ENCODE measurements at places on chromosomes 13 and 19.

DNA sequence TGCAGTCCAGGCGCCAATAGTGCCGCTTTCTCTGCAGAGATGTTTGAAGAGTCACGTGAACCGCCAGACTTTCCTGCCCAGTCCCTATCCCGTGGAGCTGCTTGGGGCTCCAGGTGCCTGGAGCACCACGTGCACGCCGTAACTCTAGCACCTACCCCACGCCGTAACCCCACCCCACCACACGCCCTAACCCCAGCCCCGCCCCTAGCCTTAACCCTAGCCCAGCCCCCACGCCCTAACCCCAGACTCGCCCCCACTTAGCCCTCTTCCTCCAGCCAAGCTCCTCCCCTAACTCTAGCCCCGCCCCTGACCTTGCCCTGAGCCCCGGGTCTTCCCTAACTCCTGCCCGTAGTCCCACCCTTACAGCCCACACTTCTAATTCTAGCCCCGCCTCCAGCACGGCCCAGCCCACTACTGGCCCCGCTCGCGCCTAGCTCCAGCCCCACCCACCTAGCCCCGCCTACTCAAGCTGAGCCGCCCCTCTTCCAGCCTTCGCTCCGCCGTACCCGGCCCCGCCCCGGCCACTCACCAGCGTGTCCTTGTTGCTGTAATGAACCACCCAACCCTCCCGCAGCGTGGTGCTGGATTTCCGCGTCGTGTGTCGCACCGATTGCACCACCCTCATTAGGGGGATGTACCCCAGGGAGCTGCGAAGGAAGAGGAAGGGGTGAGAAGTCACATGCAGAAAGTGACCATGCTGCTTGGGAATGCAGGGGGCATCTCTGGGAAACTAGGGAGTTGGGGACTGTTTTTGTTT is 19.5 kb downstream of the PRKD2 start:
- DNase-seq, result peak; percentile 91

DNA sequence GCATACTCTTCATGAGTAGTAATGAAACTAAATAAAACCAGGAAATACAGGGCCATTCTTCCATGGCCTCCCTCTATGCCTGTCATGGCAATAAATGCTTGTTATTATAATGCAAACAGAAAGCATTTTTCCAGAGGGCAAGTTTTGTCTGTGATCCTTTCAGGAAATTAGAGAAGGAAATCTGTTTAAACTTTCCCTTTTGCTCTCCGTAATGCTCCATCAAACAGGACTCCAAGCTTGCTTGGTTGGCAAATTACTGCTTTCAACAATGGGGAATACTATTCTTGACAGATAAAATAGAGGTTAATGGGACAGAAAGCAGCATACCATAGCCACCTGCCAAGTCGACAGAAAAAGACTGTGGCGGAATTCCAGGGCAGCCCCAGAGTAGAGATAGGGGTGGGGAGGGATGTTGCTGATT is 252.5 kb downstream of the LHFPL6 start:
- no peak for DNase-seq

DNA sequence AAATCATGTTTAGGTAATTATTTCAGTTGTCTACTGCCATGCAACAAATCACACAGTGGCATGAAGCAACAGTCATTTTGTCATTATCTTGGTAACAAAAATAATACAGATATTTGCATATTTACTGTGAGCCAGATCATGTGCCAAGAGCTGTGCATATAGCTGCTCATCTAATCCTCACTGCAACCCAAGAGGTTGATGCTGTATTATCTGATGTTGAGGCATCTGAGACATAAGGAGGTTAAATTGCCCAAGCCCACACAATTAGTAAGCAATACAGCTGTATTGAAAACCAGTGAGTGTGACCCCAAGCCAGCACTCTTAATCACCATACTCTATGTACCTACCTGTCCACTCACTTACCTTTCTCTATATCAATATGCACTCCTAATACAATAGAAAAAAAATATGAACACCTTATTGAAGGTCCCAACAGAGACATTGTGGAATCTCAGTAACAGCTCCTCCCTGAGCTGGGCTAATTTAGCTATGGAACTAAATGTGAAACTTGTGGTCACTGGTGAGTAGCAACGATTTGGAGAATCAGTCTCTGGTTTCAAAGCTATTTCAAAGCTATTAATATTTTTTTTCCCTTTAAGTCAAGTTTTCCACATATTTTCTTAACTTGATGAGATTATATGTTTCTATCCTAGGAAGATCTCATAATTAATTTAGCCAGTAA is 185.2 kb downstream of the KLF12 start:
- no peak for DNase-seq

- DNase-seq, result no peak
These were observed 115.0 kb upstream of the CLDN10 start for GRCh38 chr13:95437561-95437960.

DNA sequence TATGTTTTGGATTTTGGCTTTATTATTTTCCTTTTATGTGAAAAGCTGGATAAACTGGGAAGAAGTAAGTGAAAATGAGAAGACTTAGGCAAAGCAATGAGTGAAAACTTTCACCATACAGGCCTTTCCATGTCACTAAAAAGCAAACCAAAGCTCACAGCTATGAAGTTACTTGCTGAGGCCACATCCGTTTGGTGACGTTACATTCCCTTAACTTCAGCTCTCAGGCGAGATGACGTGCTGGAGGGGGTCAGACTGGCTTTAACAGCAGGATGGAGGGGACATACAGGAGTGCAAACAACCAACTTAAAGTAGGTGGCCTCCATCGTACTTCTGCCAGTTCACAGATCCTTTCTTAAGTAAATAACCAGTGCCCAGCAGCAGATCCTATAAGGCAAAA is 522.3 kb downstream of the MYO16 start:
- DNase-seq, result no peak

GRCh38 chr13:22486490-22486889 is 694.3 kb upstream of the SGCG start:
- DNase-seq, result no peak

DNA sequence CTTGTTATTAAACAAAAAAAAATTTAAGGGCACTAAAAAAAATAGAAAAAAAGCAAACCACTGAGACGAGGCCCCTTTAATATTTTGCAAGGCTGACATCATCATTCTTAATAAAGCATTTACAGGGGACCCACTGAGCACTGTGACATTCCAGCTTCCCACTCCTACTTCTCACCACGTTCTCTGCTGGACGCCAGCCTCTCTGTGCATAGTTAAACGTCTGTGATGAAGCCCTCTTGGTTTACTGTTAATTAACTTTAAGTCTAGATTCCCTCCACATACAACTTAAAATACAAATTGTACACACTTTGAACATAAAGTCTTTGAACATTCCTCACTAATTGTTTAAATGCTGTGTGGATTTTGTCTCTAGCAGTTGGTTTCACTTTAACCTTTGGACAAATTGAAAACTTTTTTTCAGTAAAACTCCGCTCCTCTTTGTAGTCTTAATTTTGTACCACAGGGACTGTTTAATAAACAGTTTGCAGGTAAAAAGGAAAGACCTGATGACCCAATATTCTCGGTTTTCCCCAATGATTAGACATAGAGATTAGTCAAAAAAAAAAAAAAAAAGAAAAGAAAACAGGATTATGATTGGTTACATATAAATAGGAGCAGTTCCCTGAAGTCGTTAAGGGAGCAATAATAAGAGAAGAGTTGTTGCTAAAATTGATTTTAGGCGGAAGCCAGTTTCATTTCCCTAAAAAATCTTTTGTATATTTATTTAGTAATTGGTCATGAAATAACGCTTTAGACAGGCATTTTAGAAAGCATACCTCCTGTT is 219.8 kb downstream of the MZT1 start:
- no peak for DNase-seq

DNA sequence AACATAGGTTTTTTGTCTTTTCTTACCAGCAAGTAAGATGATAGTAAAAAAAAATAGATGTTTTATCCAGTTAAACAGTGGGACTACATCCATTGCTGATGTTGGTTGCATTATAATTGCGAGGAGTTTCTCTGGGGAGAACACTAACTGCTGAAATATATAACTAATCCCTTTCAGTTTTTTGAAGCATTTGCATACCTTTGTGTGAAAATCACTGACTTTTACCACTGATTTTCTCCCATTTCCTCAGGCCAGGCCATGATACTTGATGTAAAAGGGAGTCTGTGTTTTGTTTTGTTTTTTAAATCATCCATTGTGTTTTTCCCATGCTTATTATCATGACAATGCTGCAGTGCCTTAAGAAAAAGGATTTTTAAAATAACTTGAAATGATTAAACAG is 699.5 kb downstream of the PCDH9 start:
- DNase-seq, result no peak

GRCh38 chr13:113090806-113091205 is 14.8 kb upstream of the F7 start:
- no peak for DNase-seq

DNA sequence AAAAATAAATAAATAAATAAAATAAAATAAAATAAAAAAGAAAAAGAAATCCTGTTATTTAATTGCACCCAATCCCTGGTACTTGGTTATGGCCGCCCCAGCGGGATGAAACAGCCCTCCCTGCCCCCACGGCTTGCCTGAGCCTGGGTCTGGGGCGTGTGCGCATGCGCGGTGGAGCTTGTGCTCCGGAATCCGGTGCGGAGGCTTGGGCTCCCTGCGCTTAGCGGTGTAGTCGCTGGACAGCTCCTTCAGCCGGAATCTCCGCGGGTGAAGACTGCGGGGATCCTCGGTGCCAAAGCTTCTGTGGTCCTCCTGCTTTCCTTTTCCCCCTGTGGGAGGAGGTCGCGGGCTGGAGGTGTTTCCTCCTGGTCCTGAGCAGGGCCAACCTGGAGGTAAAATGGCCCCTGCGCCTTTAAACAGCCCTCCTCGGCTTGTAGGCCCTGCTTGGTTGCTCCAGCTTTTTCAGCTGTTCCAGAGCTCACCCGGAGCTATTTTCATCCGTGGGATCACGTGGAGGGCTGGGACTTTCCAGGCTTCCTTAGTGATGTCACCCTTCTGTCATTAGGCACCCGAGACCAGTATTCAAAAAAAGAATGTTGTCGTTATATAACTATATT is at the start of gene PLA2G4C:
PLA2G4C (minus strand) TSS at position 468 of the 617 bp plus-strand sequence. CDS start 4,288 bp downstream, outside the sequence.
- DNase-seq, result peak; percentile 91

GRCh38 chr13:45700971-45701900 is 884 bp upstream of the CBY2 start:
- DNase-seq, result no peak

DNA sequence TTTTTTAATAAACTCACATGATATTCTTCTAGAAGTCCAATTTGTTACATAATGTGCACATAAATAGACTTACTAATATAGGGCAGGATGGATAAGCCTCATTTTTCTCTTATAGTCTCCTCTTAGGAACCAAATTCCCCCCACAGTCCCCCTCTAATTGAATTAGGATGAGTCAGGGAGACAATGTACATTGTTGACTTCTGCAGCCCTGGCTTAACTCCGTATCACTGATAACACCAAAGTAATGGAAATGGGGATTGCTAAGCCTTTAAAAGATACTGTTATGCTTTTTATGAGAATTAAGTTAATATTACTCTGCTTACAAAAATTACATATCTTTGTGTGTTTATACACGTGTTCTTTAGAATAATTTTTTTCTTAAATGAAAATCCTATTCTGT is 5.1 kb upstream of the PCDH9 start:
- no peak for DNase-seq

- peak; percentile 36 for DNase-seq
These were observed 109.9 kb downstream of the OLFM4 start for GRCh38 chr13:53138376-53139036.

GRCh38 chr13:61144834-61145593 is 270.6 kb downstream of the PCDH20 start:
- no peak for DNase-seq

DNA sequence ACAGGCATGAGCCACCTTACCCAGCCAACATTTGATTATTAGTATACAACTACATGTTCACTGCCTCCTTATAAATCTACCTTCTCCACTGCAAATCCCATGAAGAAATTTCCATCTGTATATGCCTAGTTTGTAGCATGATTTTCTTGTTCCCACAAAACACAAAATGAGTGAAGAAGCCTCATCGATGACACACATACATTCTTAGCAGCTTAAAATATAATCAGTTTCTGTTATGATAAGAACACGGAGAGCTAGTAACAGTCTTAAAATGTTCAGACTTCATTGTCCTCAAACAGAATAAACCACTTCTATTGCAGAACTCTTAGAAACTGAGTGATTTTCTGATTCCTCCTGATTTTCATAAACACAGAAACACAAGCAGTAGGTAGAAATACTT is 740.5 kb downstream of the PCDH9 start:
- no peak for DNase-seq

GRCh38 chr13:37134411-37135041 is 29.1 kb upstream of the CSNK1A1L start:
- no peak for DNase-seq

GRCh38 chr13:53743906-53744305 is 715.3 kb downstream of the OLFM4 start:
- DNase-seq, result no peak

- DNase-seq, result no peak
These were observed 12.3 kb downstream of the ELSPBP1 start for GRCh38 chr19:48006762-48007161.

- DNase-seq, result no peak
These were observed 136.2 kb upstream of the RNF113B start for GRCh38 chr13:98313023-98313921.

GRCh38 chr13:112962911-112963625 is 5.9 kb upstream of the MCF2L start:
- no peak for DNase-seq

DNA sequence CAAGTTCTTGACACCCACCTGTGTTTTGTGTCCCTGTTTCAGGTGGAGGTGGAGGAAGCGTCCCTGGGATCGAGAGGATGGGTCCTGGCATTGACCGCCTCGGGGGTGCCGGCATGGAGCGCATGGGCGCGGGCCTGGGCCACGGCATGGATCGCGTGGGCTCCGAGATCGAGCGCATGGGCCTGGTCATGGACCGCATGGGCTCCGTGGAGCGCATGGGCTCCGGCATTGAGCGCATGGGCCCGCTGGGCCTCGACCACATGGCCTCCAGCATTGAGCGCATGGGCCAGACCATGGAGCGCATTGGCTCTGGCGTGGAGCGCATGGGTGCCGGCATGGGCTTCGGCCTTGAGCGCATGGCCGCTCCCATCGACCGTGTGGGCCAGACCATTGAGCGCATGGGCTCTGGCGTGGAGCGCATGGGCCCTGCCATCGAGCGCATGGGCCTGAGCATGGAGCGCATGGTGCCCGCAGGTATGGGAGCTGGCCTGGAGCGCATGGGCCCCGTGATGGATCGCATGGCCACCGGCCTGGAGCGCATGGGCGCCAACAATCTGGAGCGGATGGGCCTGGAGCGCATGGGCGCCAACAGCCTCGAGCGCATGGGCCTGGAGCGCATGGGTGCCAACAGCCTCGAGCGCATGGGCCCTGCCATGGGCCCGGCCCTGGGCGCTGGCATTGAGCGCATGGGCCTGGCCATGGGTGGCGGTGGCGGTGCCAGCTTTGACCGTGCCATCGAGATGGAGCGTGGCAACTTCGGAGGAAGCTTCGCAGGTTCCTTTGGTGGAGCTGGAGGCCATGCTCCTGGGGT is 16.7 kb downstream of the PRAM1 start:
- no peak for DNase-seq

Data from femur (tissue), 1 donor.